Amygdala (tissue), 56 donors: ENCODE measurements at places on chromosomes 11 and 22.

DNA sequence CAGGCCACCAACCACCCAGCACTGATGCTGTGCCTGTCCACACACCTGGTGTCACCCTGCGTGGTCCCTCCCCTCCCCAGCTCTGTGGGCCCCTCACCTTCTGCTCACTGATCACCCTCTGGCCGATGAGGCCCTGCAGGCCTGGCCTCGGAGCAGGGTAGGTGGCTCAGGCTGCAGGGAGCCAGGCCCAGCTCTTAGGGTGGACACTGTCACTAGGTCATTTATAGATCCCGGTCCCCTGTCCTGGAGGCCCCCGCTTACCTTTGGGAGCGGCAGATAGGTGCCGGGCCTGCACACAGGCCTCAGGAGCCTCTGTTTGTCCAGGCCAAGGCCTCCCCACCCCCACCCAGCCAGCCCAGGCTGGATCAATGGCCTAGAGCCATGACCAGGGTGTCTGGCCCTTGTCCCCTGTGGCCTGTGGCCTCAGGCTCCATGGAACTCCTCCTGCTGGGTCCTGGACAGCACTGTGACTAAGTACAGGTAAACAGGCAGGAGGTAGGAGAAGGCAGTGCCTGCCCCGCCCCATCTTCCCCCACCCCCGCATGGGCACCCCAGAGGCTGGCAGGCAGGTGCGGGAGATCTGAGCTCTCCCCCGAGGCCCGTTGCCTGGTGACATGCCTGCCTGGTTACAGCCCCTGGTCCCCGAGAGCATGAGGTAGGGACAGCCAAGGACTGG lies at the start of gene TMPRSS6:
TSS of gene TMPRSS6 (minus strand) at position 472 of the 676 bp plus-strand sequence. CDS start 6,296 bp downstream, outside the sequence.
- no peak for DNase-seq

DNA sequence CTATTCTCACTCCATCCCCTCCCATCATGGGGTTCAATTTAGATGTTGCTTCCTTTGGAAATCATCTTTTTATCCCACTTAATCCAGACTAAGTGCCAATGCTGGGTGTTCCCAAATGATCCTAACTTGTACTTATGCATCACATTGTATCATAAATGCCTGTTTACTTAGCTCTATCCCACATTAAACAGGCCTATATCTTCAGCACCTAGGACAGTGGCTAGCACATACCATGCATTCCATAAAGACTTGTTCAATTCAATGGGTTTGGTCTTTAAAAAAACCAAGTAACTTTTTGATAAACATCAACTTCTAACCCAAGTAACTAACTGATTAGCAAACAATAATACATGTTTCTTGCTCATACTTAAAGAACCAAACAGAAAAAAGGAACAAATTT lies 40.6 kb downstream of the RSF1 start:
- DNase-seq: no peak

DNA sequence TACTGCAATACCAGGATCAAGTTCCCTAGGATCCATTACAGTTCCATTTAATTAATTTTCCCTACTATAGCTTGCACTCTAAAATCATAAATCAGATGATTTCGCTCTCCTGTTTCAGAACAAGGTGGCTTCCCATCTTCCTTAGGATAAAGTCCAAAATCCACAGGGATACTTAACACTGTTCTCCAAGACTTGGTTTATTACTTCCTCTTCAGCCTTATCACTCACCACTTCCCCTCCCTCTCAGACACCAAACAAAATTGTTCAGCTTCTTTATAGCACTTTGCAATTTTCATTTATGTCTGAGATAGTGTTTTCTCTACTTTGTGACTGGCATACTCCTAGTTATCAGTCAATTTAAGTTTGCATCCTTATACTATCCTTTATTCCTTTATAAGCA lies 124.6 kb downstream of the GRIA4 start:
- DNase-seq: no peak

- no peak for DNase-seq
Observed at GRCh38 chr11:62880231-62880802, 379 bp upstream of the SLC3A2 start.

- DNase-seq: no peak
Observed at GRCh38 chr22:42721045-42721434, 370 bp upstream of the A4GALT start.

- no peak for DNase-seq
Observed at GRCh38 chr11:115498354-115498753, 5.9 kb downstream of the CADM1 start.

- no peak for DNase-seq
Observed at GRCh38 chr11:32435511-32435941, at the start of gene WT1. TSS of gene WT1 (minus strand) at chr11:32435539.

- no peak for DNase-seq
Observed at GRCh38 chr11:4064278-4064955, 30.2 kb upstream of the RRM1 start.

DNA sequence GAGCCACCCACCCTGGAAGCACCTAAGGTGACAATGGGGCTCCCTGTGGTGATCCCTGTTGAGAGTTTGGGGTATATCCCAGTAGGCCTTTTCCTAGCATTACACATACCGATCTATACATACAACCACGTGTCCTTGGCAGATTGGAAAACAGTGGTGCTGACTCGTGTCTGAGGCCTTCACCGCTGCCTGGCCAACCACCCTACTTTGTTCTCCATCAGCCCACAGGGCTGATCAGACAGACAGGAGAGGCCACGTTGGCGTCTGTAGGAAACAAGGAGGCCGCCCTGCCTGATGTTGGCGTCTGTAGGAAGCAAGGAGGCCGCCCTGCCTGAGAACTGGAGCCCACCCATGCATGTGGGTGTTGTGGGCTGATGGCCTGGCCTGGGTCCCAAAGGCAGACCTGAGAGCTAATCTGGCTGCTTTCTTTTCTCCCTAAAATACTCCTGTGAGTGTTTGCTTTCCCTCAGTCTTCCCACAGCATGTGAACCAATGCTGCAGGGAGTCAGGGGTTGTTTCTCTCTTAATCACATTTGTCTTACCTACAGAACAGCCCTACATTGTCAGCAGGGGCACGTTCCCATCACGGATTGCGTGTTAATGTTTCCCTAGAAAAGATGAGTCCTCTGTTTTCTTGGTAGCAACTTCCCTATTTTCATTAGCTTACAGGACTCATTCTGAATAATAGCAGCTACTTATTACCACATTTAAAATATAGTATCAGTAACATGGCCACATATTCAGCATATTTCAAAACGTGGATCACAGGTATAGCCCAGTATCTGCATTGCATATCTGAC lies 57.2 kb downstream of the SBF1 start:
- no peak for DNase-seq

DNA sequence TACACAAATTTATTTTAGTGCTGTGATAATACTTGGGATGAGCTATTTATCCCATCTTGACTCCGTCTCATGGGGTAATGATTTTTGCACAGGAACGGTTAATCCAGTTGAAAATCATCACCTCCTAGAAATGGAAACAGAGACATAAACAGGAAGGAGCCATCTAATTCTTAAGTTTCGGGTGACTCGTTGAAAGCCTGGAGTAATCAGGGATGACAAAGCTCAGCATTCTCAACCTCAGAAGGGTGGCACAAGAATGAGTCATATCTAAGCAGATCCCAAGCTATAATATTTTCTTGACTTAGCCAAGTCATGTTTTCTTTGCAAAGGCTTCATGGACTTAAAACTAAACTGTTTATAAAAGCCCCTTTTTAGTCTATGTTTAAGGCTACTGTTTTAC lies 280.8 kb upstream of the CCDC90B start:
- no peak for DNase-seq

GRCh38 chr22:44357296-44357965 lies 44.7 kb upstream of the SHISAL1 start:
- no peak for DNase-seq

GRCh38 chr11:75557666-75558494 lies 4.2 kb upstream of the SERPINH1 start:
- DNase-seq: no peak

- no peak for DNase-seq
Observed at GRCh38 chr11:77287615-77288273, 13.7 kb downstream of the GDPD4 start.

DNA sequence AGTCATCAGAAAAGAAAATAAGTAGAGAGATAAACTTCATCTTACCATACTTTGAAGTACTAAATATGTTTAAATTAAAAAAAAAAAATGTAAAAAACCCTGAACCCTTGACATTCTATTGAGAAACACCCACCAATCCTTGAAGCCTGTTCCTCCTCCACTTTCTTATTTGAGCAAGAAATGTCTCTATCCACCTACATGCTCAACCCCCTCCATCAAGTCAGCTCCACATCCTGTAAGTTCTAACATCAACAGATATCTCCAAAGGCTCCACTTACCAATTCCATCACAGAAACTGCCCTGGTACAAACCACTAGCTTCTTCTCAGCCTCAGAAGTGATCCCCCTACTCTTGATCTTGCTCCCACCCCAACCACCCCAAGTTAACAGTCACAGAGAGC lies 32.5 kb upstream of the FAT3 start:
- DNase-seq: no peak

DNA sequence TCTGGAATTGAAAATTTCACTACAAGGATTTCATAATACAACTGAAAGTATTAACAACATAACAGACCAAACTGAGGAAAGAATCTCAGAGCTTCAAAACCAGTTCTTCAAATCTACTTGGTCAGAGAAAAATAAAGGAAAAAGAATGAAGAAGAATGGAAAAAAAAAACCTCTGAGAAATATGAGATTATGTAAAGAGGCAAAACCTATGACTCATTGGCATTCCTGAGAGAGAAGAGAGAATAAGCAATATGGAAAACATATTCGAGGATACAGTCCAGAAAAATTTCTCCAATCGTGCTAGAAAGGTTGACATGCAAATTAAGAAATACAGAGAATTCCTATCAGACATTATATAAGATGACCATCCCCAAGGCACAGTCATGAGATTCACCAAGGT lies 23.4 kb upstream of the GPR83 start:
- DNase-seq: no peak

DNA sequence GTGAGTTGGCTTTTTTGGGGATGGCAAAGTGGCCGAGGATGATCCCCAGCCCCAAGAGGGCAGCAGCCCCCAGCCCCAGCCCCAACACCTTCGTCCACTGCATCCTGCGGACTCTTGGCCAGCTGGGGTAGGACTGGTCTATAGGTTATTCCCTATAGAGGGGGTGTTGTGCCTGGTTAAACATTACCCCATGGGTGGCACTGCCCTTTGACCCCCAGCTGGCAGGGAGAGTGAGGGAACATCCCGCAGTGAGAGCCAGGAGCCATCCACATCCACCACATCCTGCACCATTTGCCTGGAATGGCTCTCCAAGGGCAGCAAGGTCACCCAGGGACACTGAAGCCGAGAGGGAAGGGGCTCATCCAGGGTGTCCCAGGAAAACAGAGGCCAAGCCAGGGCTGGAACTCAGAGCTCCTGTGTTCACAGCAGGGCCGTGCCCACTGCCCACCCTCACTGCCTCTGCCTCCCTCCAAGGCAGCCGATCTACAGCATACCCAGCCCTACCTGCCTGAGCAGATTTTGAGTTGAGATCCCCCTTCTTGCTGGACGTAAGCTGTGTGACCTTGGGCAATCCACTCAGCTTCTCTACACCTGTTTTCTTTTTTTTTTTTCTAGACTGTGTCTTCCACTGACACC lies at the start of gene NAALADL1:
TSS of gene NAALADL1 (minus strand) at position 135 of the 636 bp plus-strand sequence. CDS start at position 103, 32 bp downstream.
- DNase-seq: no peak

GRCh38 chr11:12674936-12675696 lies 895 bp downstream of the TEAD1 start:
- DNase-seq: no peak

GRCh38 chr22:36493690-36494110 lies 12.3 kb upstream of the TXN2 start:
- DNase-seq: no peak

- DNase-seq: no peak
Observed at GRCh38 chr11:133520707-133521106, 11.6 kb downstream of the OPCML start.

DNA sequence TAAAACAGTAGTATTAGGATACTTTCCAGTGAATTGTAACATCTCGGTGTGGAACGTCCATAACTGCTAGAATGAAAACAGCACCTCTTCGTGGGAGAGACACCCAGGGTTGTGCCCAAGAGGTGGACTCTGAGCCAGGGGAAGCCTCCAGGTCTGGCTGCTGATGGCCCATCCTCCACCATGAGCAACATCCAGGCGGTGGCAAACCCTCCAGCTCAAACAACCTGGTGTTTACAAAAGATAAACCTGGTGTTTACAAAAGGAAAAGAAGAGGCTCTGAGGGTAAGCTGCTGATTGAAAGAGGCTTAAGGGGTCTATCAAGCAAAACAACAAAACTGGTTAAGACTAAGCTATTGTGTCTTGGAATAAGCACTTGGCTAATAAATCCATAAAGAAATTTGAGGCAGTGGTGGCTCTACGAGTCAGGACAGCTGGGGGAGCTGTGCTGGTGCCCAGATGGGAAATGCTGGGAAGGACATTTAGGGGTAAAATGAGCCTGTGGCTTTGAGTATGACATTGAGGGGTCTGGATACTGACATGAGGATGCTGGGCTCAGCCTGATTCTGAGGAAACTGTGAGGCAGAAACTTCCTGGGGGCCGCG lies 909.0 kb downstream of the BRD1 start:
- no peak for DNase-seq

- DNase-seq: no peak
Observed at GRCh38 chr22:35367331-35367886, 13.5 kb upstream of the HMOX1 start.

GRCh38 chr11:67278939-67279588 lies 10.0 kb upstream of the ANKRD13D start:
- no peak for DNase-seq

- DNase-seq: no peak
Observed at GRCh38 chr11:99098258-99098657, 77.5 kb downstream of the CNTN5 start.

DNA sequence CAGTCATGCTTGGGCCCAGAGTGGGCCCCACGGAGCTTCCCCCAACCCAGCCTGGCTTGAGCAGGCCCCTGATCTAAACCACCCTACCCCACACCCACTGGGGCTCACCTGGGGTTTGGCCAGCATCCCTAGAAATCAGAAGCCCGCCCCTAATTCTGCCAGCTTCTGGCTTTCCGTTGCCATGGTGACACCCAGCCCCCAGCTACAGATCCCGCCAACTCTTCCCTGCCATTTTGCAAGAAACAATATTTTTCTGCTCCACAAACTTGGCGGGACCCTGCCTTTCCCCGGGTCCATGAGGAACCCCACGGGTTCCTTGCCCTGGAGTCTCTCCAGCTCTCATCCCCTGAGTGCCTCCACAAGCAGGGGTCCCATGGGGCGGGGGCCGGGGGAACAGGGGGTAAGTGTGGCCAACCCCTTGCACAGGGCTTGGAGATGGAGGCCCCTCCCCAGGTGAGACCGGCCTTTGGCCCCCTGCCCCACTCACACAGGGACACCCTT lies 90.0 kb downstream of the CDKN1C start:
- no peak for DNase-seq

GRCh38 chr11:70191495-70192140 lies 11.5 kb upstream of the FADD start:
- DNase-seq: no peak

- no peak for DNase-seq
Observed at GRCh38 chr11:85699957-85700741, 14.2 kb upstream of the CCDC89 start.
